Activated T-helper 1 cell treated with anti-CD3 and anti-CD28 coated beads, Interleukin-2, amount 50 U/mL, for 16 hours (primary cell): ENCODE measurements at places on chromosomes 5 and 9.
A peak's percentile ranks its signal among the peaks of the same experiment; 100 is the strongest.

DNA sequence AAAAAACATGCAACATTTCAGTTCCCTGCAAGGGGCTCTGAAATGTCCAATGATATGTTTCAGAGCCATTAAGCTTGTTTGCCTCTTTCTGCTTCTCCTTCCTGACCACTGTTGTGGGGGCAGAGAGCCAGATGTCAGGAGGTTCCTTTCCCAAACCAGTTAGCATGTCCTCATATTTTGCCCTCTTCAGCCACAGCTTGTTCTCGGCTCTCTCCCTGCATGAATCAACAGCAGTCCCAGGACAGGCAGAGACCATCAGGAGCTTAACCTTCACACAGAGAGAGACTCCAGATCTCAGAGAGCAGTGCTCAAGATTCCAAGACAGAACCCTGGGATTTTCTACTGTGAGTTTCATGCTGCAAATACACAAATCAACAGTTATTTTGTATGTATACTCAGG, 218.5 kb downstream of the COMMD10 start:
- DNase-seq = no peak

- DNase-seq = no peak
Observed at GRCh38 chr9:83238871-83239640, 176.1 kb upstream of the RASEF start.

GRCh38 chr9:135884328-135885035, 22.9 kb downstream of the CAMSAP1 start:
- DNase-seq = no peak

DNA sequence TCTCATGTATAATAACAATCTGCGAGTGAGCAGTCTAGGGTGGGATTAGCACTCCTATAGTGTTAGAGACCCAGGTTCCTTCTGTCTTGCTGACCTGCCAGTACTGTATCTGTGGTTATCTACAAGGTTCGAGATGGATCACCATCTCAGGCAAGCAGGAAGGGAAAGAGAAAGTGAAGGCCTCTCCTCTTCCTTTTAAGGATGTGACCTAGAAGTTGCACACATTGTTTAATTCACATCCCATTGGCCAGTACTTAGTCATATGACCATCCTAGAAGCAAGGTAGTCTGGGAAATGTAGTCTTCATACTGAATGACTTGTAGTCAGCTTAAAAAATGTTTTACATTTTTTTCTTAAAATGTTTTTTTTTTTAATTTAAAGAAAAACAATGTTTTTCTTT, 168.6 kb downstream of the CARTPT start:
- DNase-seq = no peak

DNA sequence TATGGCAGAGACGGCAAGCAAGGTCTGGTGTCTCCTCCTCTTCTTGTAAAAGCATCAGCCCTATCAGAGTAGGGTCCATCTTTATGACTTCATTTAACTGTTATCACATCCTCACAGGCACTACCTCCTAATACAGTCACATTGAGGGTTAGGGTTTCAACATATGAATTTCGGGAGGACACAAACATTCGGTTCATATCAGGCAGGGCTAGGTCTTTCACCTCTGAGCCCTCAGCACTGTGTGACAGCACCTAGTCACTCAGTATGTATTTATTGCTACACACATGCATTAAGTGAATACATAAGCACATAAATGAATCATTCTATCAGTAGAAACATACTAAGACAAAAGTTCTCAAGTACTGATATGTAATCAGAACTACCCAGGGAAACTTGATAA, 9.4 kb upstream of the BTF3 start:
- DNase-seq = no peak

DNA sequence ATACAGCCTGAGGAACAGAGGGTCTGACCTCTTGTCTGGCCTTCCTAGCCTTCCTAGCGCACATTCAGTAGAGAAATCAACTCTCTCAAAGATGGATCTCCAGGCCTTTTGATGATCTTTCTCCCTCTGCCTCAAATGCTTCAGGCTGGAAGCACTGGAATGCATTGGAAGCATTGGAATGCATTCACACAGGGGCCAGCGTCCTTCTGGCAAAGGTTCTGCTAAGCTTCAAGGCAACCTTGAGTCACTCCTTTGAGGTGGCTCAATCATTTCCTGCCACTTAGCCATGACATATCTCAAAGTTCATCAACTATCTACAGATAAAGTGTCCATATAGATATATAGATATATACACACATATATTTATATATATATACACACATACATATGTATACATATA, 42.9 kb downstream of the OR2K2 start:
- DNase-seq = no peak

- DNase-seq = peak; percentile 15
Observed at GRCh38 chr9:99266255-99267023, 44.4 kb downstream of the SEC61B start.

- DNase-seq = no peak
Observed at GRCh38 chr5:140432212-140432611, 30.6 kb downstream of the ANKHD1 start.

- DNase-seq = no peak
Observed at GRCh38 chr9:120481248-120481647, 98.7 kb downstream of the CDK5RAP2 start.

DNA sequence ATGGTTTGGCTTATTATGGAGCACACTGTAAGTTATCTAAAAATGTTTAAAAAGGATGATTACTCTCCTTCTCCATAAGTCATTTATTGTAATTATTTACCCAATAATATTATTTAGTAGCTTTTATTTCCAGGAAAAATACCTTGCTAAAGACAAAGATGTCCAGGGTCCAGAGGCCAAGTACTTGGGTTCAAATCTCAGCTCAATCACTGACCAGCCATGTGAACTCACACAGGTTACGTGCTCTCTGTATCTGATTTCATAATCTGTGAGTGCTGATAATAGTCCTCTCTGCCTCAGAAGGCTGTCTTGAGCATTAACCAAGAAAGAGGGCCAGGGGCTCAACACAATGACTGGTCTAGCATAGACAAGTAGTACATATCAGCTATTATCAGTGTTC, 27.0 kb downstream of the ALDH1A1 start:
- no peak for DNase-seq

DNA sequence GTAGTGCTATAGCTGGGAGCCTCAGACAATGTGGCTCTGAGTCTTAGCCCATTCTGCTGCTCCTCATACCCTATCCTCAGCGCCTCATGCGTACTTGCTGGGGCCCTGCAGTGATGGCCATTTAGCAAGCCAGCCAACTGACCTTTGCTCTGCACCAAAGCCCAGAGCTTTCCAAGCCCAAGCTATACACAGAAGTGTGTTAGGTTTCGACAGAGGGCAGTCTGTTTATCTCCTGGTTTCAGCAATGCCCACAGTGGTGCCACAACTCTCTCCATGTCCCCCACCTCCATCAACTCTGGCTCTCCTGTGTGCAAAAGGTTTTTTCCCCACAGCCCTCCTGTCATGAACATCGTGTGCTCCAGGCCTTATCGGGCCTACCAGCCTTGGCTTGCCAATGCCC, 16.9 kb downstream of the GNG10 start:
- no peak for DNase-seq

GRCh38 chr5:53001541-53001940, 12.4 kb downstream of the ITGA2 start:
- no peak for DNase-seq

DNA sequence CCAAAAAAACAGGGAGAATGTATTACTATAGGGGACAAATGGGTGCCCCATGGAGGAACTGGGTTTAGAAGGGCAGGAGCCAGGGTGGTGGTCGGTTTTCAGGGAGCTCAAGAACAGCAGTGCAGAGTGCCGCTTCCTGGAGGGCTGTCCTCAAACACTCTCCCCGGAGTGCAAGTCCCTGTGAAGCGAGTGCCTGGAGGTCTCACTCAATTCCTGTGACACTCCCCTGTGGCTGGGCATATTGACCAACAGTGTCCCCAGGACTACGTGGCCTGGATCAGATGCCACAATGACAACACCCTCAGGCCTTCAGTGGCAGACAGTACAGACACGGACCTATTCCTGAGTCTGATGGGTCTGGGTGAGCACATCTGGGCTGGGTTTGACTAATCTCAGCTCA, 412.1 kb upstream of the IRX2 start:
- DNase-seq = no peak

DNA sequence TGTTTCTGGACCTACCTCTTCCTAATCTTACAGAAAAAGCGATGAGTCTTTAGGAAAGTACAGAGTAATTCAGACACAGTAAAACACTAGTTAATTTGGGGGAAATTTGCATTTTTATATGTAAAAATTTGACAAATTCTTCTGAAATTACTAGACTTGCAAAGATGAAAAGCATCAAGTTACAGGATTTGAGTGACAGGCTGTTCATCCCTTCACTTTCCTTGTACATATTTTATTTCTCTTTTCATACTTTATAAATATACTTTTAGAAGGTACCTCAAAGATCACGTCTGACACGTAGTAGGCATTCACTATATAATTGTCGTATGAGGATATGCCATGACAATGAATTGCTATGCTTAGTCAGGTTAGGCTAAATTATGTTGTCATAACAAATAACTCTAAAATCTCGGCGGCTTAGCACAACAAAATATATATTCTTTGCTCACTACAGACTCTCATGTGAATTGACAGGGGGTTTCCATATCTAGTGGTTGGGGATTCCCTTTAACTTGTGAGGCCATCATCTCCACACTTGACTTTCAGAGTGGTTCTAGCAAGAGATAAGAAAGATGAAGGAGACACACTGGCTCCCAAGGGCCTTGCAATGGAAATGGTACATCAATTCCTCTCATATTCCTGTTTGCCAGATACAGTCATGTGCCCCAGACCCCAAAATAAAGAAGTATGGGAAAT, 154.1 kb upstream of the TUT7 start:
- DNase-seq = no peak

DNA sequence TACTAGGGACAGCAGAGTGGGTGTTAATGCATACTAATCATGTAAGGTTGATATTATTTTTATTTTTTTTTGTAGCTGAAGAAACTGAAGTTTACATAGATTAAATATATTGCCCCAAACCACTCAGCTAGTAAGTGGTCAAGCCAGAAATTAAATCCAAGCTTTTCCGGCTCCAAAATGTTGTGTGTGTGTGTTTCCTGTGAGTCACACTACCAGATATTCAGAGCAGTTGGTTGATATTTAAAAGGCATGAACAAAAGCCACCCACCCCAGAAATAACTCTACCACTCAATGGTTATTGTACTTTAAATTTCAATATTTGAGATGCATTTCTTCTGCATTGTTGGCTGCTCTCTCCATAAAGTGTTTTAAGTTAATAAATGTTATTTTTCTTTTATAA, 29.5 kb downstream of the KCNN2 start:
- DNase-seq = no peak

- DNase-seq = no peak
Observed at GRCh38 chr9:71652480-71652879, 115.8 kb downstream of the CEMIP2 start.

GRCh38 chr5:163649514-163649913, 144.1 kb downstream of the MAT2B start:
- no peak for DNase-seq

- no peak for DNase-seq
Observed at GRCh38 chr9:3884736-3885135, 358.9 kb upstream of the RFX3 start.

- no peak for DNase-seq
Observed at GRCh38 chr5:61732369-61732768, 400.3 kb downstream of the ZSWIM6 start.

- no peak for DNase-seq
Observed at GRCh38 chr5:43620944-43621505, 18.0 kb downstream of the NNT start.

- DNase-seq = no peak
Observed at GRCh38 chr5:157907479-157907878, 48.5 kb upstream of the CLINT1 start.

DNA sequence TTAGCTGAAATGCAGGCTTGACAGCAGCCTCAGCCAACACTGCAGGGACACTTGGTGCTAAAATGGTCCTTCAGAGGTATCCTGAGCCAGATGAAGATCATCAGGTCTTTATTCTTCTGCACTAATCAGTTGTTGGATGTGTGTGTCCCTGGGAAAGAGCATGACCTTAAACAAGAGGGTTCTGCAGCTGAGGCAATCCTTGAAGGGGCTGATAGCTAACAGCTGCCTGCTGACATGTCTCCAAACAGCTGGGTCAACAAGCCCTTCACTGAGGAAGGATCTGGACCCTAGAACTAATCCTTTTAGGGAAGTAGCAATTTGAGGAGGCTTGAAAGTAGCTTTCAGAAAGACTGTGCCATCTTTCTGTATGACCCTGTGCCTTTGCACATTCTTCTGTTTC, 376.3 kb upstream of the ACTBL2 start:
- DNase-seq = no peak

- no peak for DNase-seq
Observed at GRCh38 chr5:157581901-157582300, 6.3 kb upstream of the ADAM19 start.

DNA sequence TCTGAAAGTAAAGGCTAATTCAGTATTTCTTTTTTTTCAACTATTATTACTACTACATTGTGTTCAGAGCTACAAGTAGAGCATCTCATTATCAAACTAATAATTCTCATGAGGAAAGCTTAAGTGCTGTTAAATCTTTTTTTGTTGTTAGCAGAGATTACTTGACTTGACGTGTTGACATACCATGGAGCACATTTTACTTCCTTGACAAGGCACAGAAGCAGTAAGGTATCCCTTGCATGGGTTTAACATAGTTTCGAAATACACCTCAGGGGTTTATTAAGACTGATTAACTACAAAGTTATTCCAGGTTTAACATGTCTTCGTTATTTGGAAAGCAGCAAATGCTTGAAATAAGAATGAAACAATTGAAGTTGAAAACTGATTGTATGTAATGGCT, 7.0 kb downstream of the SPDL1 start:
- DNase-seq = no peak

DNA sequence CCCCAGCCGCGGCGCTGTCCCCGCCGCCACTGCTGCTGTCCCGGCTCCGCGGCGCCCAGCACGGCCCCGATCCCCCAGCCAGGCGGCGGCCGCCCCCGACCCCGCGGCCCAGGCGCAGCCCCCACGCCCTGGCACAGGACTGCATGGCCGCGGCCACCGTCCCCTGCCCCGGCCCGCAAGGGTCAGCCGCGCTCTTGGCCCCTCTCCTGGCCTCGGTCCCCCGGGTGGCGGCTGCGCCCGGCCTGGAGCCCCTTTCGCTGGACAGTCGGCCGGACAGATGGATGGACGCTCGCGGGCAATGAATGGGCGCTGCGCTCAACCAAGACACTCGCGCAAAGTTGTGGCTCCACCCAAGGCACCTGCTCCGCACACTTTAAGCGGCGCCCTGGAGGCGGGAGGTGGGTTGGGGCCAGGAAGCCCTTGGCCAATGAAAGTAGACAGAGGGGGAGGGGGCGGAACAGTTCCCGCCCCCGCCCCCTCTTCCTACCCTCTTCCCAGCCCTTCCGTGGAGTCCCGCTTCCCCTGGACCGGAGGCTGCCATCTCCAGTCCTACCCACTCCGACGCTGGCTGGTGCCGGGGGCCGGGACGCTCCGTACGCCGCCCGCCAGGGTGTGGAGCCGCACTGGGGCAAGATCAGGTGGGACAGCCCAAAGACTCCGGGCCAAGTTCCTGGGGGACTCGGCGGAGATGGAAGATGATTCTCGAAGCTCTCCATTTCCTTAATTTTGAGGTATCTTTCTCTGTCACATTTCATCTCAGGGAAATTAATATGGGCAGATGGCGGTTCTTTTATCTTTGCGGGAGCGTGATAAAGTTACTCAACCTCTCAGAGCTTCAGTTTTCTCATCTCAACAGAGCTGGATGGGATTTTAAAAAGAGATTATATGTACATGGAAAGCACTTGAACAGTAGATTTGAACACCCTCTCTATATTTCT, at the start of gene GLDC:
Gene GLDC, minus strand, starts transcription at position 375 of the 938 bp plus-strand sequence. Its CDS starts 230 bp downstream, at position 145.
- peak; percentile 11 for DNase-seq
